Activated T-cell treated with anti-CD3 and anti-CD28 coated beads for 48 hours (primary cell): ENCODE measurements at places on chromosomes 7 and 10.

DNA sequence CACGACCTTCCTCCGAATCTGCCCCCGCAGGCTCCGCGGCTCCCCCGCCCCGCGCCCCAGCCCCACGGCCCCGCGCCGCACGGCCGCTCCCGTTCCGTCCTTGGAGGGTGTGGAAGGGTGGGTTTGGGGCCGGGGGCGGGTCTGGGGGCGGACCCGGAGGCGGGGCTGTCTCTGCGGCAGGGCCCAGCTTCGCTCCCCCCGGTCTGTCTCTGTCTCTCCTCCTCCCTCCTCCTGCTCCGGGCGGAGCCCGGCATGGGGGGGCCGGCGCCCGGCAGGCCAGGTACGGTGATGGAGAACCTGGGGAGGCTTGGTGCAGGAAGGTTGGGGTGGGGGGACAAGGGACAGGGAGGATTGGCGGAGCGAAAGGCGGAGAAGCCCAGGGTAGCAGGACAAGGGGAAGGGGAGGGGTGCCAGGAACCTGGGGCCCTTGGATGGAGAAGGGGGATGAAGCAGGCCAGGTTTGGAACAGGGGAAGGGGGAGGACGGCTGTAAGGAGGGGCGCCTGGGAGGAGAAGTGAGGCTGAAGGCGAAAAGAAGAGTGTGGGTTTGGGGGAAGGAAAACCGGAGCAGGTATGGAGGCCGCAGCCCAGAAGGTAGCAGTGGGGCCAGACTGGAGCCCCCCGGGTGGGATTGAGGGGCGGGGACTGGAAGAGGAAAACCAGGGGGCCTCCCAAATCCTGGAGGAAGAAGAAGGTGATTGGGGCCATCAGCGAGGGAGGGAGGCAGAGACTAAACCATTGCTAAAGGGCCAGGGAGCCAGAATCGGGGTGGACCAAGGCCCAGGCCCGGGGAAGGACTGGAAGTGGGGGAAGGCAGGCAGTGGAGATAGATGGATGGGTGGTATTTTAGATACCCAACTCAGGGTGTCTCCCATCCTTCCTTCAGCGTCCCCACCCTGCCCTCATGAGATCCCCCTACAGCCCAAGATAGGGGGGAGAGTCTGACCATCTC lies at the start of gene NYAP1:
Gene NYAP1, plus strand, starts transcription at position 206 of the 951 bp plus-strand sequence. CDS start 1,385 bp downstream, outside the sequence.
- peak; percentile 34 for DNase-seq

GRCh38 chr7:150979713-150980390 lies 1.7 kb upstream of the KCNH2 start:
- no peak for DNase-seq

DNA sequence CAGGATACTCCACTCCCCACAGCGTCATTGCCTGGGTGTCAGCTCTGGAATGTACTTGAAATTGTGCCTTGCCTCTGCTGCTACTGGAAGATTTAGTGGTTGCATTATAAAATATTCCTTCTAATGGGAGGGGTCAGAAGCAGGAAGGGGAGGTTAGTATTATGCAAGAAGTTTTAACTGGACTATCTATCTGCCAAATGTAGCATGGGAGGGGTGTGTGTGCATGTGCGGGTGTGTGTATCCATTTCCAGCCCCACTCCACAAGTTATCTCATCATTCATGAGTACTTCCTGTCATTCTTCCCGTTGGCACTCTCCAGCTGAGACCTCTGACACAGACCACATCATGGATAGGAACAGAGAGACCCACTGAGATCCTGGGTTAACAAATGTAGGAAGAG lies 13.4 kb downstream of the MBL2 start:
- no peak for DNase-seq

GRCh38 chr7:128796327-128796726 lies 4.6 kb downstream of the CCDC136 start:
- no peak for DNase-seq

DNA sequence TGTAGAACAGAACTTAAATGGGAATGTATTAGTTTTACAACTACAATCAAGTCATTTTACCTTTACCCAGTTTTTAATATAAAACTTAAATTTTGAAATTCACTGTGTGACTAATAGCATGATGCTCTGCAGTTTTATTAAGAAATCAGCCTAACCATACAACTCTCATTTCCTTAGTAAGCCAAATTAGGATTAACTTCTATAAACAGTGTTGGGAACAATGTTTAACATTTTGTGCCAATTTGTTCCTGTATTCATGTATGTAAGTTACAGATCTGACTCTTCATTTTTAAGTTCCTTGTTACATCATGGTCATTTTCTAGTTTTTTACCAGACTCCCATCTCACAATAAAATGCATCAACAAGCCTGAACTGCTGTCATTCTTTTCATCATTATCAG lies 209.8 kb downstream of the ZEB1 start:
- DNase-seq, result no peak

DNA sequence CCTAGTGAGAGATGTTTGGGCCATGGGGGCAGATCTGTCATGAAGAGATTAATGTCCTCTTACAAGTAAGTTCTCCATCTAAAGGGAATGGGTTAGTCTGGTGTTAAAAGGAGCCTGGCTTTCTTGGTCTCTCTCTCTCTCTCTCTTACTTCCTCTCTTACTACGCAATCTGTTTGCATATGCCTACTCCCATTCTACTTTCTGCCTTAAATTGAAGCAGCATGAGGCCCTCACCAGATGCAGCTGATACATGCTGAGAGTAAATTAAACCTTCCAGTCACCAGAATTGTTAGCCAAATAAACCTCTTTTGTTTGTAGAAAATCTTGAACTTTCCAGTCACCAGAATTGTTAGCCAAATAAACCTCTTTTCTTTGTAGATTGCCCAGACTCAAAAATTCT lies 884.1 kb downstream of the NRG3 start:
- no peak for DNase-seq

- no peak for DNase-seq
These were observed 46.8 kb downstream of the INSYN2A start for GRCh38 chr10:127149501-127150081.

DNA sequence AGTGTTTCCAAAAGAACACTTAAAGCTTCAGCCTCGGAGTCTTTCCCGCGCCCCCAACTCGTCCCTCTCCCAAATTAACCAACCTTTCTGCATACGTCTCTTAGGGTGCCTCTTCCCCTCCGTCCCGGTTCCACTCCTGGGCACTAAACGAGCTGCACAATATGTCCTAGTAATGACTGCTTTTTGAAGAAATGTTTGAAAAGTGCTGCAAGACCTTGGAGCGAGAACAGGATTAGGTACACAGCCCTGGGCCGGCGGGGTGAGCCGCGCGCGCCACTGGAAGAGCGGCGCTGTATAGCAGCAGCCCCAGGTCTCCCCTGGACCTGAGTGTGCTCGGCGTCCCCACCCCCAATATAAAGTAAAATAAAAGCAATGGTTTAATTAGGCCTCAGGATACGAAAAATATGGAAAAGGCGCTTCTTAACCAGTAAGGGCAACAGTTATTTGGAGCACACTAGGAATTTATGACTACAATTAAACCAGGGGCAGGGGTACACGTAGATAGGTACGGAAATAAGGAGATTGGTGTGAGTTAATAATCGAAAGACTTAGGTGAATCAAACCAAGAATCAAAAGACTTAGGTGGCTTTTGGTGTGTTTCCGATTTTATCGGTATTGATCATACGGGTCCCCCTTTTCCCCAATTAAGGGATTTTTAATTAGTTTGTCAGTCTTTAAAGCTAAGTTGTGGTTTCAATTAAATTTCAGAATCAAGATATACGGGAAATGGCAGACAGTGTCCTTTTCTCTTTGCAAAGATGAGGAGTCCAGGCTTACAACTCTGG lies 1.9 kb downstream of the TET1 start:
- no peak for DNase-seq

GRCh38 chr10:54131833-54132232 lies 669.2 kb downstream of the PCDH15 start:
- DNase-seq, result no peak

- DNase-seq, result peak; percentile 43
These were observed 118.7 kb downstream of the RALA start for GRCh38 chr7:39741942-39742623.

DNA sequence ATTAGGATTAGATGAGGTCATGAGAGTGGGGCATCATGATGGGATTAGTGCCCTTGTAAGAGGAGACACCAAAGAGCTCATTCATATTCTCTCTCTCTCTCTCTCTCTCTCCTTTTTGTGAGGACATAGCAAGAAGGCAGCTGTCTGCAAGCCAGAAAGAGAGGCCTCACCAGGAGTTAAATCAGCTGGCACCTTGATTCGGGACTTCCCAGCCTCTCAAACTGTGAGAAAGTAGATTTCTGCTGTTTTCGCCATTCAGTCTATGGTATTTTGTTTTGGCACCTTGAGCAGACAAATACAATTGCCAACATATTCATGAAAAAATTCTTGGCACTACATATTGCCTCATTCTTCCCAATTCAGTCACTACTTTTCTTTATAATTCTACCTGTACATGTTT lies 20.6 kb upstream of the ATAD1 start:
- no peak for DNase-seq

DNA sequence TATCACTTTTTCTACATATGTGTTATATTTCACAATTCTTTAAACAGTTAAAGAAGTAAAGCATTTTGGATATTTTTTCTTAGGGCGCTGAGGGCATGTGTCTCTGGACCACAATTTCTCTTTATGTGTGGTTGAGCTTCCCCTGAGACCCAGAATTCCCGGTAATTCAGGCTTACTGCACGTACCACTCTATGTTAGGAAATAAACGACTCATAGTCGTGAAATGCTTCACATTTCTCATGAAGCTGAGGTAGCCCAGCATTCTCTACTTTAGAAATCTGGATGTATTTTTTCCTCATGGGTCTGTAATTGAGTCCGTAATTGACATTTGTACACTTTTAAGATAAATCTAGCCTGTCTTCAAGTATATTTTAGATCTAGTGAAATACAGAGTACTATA lies 170.6 kb downstream of the FZD1 start:
- no peak for DNase-seq

DNA sequence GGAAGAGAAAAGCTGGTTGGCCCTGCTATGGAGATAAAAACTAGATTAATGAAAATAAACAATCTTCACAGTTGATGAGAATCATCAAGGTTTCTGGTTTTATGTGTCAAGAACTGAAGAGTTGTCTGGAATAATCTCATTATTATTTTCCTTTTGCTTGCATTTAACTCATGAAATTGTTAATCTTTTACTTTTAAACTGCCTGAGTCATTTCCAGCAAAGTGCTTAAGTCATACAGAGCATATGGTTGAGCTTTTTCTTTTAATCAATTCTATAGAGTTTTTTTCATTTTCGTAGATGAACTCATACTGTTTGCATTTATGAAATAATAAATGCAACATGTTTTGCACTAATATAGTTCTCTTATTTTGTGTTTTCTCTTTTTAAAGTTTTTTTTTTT lies 747.9 kb downstream of the NXPH1 start:
- no peak for DNase-seq

DNA sequence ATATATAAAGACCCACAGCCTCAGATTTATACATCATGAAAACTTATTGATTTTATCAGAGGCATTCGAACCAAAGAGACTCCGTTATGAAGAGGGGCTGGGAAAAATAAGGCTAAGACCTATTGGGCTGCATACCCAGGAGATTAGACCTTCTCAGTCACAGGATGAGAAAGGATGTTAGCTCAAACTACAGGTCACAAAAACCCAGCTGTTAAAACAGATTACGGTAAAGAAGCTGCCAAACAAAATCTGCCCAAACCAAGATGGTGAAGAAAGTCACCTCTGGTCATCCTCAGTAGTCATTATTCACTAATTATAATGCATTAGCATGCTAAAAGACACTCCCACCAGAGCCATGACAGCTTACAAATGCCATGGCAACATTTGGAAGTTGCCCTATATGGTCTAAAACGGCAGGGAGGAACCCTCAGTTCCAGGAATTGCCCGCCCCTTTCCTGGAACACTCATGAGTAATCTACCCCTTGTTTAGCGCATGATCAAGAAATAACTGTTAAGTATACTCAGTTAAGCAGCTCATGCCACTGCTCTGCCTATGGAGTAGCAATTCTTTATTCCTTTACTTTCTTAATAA lies 362.5 kb upstream of the PCDH15 start:
- DNase-seq, result no peak

- no peak for DNase-seq
These were observed 123.6 kb upstream of the SFMBT2 start for GRCh38 chr10:7534480-7534852.
